ENCODE measurements at places on chromosomes 7 and 10.

- no peak for DNase-seq
These were observed 84.0 kb downstream of the SEMA3D start for GRCh38 chr7:85102813-85103350.

GRCh38 chr7:83849131-83849530 lies 200.2 kb upstream of the SEMA3E start:
- no peak for DNase-seq

- no peak for DNase-seq
These were observed 154.9 kb downstream of the EMX2 start for GRCh38 chr10:117697402-117697801.

DNA sequence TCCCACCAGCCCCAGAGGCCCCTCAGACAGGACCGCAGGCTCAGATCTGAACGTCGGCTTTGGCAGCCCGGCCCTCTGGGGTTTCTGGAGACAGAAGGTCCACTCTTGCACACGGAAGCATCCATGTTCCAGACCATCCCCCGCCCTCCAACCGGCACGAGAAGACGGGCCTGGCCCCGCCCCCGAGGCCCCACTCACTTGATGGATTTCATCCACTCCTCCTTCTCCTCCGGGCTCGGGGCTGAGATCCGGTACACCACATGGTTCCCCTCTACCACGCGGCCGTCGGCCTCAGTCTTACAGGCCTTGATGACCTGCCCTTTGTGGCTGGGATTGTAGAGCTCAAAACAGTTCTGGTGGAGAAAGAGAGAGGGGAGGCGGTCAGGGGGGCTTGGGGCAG lies 107.3 kb downstream of the CYTH3 start:
- DNase-seq, result no peak

Data from CD4-positive, alpha-beta T cell (primary cell).